NCI-H1694 treated with DMSO at 0.1 percent for 48 hours (cell line): ENCODE measurements at places on chromosomes 11 and 22.

GRCh38 chr11:121696177-121696871 lies 243.6 kb upstream of the SORL1-AS1 start:
- DNase-seq = no peak

- DNase-seq = no peak
These were observed 42.4 kb downstream of the OSBP start for GRCh38 chr11:59573216-59573615.

DNA sequence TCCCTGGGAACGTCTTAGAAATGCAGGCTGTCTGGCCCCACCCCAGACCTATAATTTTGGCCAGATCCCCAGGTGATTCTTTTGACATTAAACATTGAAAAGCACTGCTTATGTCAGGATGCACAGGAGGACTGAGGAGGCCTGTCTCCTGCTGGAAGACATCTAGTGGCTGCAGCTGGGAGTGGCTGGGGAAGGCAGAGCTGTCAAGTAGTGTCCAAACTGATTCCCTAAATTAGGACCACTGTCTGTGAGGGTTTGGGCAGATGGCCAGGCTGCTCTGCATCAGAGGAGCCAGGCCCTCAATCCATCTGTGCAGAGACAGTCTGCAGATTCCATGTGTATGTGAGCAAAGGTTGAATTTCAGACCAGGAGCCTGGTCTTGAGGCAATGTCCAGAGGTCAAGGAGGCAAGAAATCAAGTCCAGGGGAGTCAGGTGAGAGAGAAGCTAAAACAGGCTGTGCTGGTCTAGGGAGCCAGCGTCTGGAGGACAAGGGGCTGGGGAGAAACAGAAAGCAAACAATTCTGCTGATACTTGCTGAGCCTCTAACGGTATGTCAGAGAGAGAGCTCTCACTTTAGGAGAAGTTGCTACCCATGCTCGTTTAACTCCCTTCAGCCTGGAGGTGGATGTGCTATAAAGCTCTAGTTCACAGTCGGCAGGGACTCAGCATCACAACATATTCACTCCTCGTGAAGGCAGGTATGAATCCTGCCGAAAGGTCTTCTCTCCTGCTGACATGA lies 15.3 kb upstream of the SYTL2 start:
- no peak for DNase-seq

GRCh38 chr11:76207642-76208401 lies 1.5 kb upstream of the WNT11 start:
- peak; percentile 56 for DNase-seq

DNA sequence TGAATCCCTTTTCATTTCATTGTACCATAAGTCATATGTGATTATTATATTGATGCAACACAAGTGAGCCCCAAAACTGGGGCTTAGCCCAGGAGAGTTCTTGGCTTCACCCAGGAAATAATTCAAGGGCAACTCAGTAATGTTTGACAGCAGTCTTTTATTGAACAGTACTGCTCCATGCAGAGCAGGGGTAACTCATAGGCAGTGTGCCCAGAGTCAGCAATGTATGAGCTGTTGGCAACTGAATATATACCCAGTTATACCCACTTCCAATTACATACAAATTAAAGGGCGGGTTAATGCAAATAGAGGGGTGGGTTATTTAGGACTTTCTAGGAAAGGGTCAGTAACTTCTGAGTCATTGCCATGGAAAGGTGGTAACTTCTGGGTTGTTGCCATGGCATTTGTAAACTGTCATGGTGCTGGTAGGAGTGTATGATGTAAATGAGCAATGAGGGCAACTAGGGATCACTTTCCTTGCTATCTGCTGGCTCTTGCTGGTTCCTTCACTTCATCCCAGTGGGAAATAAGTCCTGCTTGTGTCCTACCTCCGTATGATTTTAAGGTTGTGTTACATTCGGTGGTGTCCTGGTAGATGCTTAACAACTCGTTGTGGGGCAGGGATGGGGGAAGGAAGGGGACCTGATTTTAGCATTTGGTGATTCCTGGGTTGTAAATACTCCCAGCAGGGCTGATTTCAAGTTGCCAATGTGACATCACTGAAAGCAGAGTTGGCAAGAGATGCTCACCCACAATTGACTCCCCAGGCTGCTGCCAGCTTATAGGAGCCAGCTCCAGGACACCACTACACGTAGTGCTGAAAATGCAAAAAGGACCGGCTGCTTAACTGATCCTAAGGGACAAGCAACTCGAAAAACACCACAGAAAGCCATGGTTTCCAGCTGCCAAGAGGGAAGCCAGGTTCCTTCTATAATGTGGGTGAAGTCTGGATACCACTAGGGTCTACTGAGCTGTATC lies 70.1 kb downstream of the SYT9 start:
- DNase-seq = no peak

GRCh38 chr11:106625566-106625965 lies 392.7 kb downstream of the GUCY1A2 start:
- DNase-seq = no peak

- DNase-seq = no peak
These were observed 1.7 kb upstream of the PLAAT2 start for GRCh38 chr11:63564784-63565350.

DNA sequence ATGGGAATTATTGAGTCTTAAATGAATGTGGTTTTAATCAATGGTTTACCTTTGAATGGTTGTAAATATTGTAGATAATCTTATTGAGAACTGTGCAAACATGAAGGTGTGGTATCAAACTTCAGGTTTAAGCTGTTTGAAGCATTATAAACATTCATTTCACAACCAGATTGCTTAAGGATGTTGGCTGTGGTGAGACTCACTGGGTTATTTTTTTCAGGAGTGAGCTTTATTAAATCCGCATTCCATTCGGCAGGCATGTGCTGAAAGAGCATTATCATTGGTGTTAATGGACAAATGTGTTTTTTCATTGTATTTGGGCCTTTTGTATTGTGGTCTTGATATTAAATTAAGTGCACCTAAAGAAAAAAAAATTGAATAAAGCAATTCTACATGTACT lies 9.7 kb downstream of the MMP3 start:
- no peak for DNase-seq

DNA sequence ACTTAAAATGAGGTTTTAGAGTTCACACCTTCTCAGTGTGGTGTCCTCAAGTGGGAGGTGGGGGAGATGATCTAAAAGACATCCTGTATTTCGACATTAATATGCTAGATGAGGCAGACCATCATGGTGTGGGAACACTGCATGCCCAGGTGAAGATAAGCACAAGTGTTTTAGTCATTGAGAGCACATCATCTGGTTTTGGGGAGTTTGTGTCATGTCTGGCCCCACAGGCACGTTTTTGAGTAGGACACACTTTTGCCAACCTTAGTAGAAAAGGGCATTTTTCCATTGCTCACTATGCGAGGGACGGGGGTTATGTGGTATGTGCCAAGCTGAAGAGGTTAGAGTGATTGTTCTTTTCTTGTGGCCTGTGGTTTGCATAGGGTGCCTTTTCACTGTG lies 189.3 kb downstream of the DBX1 start:
- no peak for DNase-seq

- no peak for DNase-seq
These were observed 1.8 kb downstream of the SLC25A1 start for GRCh38 chr22:19176732-19177131.

GRCh38 chr11:120622189-120622875 lies 110.8 kb downstream of the GRIK4 start:
- no peak for DNase-seq

DNA sequence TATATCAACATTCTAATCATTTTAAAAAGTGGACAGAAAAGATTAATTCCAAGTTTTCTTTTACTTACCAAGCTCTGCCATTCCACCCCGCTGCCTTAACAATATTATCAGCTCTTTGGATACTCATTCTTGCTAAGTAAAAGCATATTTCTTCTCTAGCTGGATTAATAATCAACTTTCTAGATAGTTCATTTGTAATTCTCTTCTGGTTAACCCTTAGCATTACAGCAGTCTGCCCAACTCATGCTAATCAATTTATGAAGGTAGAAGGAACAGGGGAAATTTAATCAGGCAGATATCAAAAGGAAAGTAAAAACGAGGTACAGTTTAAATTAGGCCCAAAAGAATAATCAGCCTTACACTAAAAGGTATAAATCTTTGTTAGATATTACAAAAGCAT lies 41.0 kb upstream of the SOX6 start:
- DNase-seq = no peak

DNA sequence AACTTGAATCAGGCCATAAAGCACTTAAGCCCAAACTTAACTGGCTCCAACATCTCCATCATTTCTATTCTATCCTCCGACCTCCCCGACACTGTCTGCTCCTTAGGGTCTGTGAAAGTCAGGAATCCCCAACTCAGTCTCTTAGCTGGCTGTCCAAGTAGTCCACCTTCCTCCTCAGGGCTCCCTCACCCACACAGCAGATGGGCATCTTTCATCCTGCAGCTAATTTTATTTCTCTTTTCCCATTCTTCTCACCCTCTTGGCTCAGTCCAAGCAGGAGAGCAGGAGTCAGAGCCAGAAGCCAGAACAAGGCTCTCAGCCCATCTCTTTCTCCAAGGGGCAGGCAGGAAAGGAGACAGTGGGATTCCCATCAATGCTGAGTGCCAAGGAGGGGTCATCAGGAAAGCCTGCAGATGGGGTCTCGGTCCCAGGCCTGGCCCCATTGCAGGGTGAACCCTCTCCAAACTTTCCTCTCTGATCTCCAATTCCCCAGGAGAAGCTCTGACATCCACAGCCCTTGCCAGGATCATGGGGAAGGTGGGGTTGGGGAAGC lies 40.4 kb upstream of the JAM3 start:
- no peak for DNase-seq
